ENCODE measurements at places on chromosomes 5 and 9.

- DNase-seq, result no peak
Measured at GRCh38 chr5:107592515-107592914, 78.2 kb downstream of the EFNA5 start.

DNA sequence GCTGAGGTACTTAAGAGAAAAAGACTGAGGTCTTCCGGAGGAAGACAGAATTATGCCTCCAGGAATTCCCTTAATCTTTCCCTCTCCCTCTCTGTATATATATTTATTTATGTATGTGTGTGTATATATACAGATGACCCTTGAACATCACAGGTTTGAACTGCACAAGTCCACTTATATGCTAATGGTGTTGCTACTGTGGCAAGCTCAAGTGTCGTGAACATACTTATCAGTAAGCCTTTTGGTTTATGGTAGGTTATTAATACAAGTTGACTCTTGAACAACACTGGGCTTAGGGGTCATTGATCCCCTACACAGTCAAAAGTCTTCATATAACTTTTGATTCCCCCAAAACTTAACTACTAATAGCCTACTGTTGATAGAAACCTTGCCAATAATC lies 106.8 kb downstream of the NUDT12 start:
- no peak for DNase-seq

- no peak for DNase-seq
Measured at GRCh38 chr9:122949696-122950095, 8.9 kb downstream of the RABGAP1 start.

DNA sequence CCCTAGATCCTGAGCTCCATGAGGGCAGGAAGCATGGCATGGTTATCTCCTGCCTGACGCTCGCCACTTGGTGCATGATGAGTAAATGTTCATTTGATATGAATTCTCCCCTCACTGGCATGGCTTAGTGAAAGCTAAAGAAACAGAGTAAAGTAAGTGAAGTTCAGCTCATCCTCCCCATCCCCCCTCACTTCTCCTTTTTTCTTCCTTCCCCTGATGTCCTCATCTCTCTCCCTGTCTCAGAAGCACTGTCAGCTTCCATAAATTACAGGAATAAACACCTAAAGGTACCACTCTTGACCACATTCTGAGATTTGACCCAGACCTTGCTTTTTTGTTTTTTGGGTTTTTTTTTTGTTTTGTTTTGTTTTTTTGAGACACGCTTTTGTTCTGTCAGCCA lies 73.3 kb downstream of the SNX18 start:
- no peak for DNase-seq

Data from glomerular endothelial cell (primary cell).